ENCODE measurements at places on chromosomes 13 and 19. TPM values are rescaled to one million over a fixed set of nuclear protein-coding genes. Genes with fewer than 3 reads are reported as not detected.

The NCR1 gene
- not detected for total RNA-seq

The IGSF23 gene
- not detected for total RNA-seq

The RPL18A gene
- total RNA-seq, result 3,184 TPM

The CCDC70 gene
- not detected for total RNA-seq

The CEACAM1 gene
- 0.12 TPM for total RNA-seq

The LGALS14 gene
- not detected for total RNA-seq

The ADM5 gene
- 0.12 TPM for total RNA-seq

The DNAAF3 gene
- 0.26 TPM for total RNA-seq

The ZFP28 gene
- 7.0 TPM for total RNA-seq

The ARID3A gene
- 7.2 TPM for total RNA-seq

The CACNG6 gene
- total RNA-seq, result 0.09 TPM

The ZNF439 gene
- total RNA-seq, result 0.34 TPM

The METTL21C gene
- not detected for total RNA-seq

The COX6B1 gene
- total RNA-seq, result 420 TPM

The PSG7 gene
- not detected for total RNA-seq

The LSM4 gene
- total RNA-seq, result 150 TPM

The CFD gene
- total RNA-seq, result 190 TPM

The GGN gene
- total RNA-seq, result 0.23 TPM

The ZNF626 gene
- 6.9 TPM for total RNA-seq

The FPR3 gene
- 0.23 TPM for total RNA-seq

The PDCD5 gene
- 207 TPM for total RNA-seq

The EDNRB gene
- 2.6 TPM for total RNA-seq

The U2AF1L4 gene
- 18.2 TPM for total RNA-seq

The CLEC4M gene
- total RNA-seq, result not detected

The ZNF415 gene
- total RNA-seq, result 4.7 TPM

The ZNF578 gene
- total RNA-seq, result 0.70 TPM

The ZNF677 gene
- total RNA-seq, result 7.4 TPM

The THAP8 gene
- total RNA-seq, result 20.5 TPM

The ZNF146 gene
- total RNA-seq, result 49.5 TPM

The IL12RB1 gene
- total RNA-seq, result not detected

The IL17D gene
- 16.8 TPM for total RNA-seq

The ZNF667 gene
- 3.3 TPM for total RNA-seq

The VSTM1 gene
- total RNA-seq, result not detected

The LILRB4 gene
- not detected for total RNA-seq

The YIF1B gene
- 65.8 TPM for total RNA-seq

The KIR3DL2 gene
- not detected for total RNA-seq

The ADGRE2 gene
- total RNA-seq, result 0.93 TPM

The LENG9 gene
- total RNA-seq, result 10.2 TPM

The CAPN12 gene
- total RNA-seq, result not detected

The ZFP14 gene
- total RNA-seq, result 1.1 TPM

The B9D2 gene
- total RNA-seq, result 9.4 TPM

The PRX gene
- 7.3 TPM for total RNA-seq

The USP12 gene
- 7.3 TPM for total RNA-seq

The CARS2 gene
- total RNA-seq, result 52.6 TPM

The GPR18 gene
- not detected for total RNA-seq

The FGF21 gene
- total RNA-seq, result not detected

The CGB1 gene
- not detected for total RNA-seq

The ANKLE1 gene
- total RNA-seq, result 1.3 TPM

The ZNF565 gene
- total RNA-seq, result 2.7 TPM

The UQCR11 gene
- total RNA-seq, result 111 TPM

The MAB21L1 gene
- not detected for total RNA-seq

The SIGLEC6 gene
- not detected for total RNA-seq

The CD79A gene
- total RNA-seq, result 0.35 TPM
